A172 (cell line): ENCODE measurements at places on chromosomes 12 and 14.

DNA sequence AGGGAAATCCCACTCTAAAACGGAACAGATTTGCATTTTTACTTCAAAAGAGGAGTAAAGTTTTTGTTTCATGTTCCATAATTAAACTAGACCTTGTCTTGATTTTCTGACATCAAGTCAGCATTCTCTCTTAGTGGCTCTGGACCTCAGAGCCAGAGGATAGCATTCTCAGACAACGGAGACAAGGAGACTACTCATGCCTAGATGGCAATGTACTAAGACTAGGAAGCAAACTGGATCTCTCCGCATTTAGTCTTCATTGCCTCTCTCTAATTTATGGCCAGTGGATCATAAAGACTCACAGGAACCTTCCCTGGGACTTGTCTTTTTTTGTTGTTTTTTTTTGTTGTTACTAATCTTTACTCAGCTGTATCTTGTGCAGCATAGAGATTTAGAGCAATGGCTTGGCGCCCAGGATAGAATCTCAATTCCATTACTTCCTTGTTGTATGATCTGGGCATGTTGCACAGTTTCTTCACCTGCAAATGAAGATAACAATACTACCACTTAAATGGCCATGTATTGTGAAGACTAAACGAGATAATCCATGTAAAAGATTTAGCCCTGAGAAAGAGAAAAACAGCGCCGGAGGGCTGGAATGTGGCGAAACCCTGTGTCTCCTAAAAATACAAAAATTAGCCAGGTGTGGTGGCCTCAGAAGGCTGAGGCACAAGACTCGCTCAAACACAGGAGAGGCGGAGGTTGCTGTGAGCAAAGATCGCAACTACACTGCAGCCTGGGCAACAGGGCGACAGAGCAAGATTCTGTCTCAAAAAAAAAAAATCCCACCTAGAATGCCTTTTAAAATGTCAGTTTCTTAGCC is 4.0 kb upstream of the GEMIN2 start:
- no peak for DNase-seq

GRCh38 chr12:82972624-82973023 is 285.9 kb downstream of the TMTC2 start:
- DNase-seq, result no peak

DNA sequence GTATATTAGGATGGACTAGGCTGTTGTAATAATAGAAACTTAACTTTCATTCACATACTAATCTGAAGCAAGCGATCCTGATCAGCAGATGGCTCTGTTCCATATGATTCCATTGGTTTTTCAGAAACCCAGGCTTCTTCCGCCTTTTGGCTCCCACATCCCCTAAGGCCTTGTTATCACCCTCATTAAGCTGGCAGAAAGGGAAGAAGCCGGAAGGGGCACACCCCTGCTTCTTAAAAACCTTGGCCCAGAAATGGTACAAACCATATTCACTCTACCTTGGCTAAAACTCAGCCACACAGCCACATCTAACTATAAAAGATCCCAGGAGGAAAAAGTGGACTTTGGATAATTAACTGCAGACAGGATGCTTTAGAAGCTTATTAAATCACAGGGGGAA is 329.2 kb downstream of the PCNX1 start:
- DNase-seq, result no peak

GRCh38 chr14:71115306-71115705 is 208.0 kb downstream of the PCNX1 start:
- no peak for DNase-seq
